SJCRH30 (cell line): ENCODE measurements at places on chromosomes 5 and 9.

- DNase-seq, result no peak
Measured at GRCh38 chr5:53429706-53430105, 50.7 kb upstream of the FST start.

- DNase-seq, result no peak
Measured at GRCh38 chr9:115373710-115374045, 255.7 kb upstream of the TNC start.

GRCh38 chr5:171614971-171615653, 170.5 kb upstream of the SMIM23 start:
- DNase-seq, result no peak

DNA sequence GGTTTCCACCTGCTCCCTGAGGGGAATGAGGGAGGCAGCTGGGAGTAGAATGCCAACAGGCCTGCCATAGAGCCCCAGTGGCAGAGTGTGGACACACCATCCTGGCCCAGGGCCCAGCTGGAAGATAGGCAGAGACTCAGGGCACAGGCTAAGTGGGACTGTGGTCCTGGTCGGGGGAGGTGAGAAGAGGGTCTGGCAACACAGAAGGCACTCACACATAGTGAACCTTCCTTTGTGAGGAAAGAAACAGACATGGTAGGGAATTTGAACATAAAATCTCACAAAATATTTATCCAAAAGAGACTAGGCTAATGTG, 41.2 kb downstream of the WDR36 start:
- peak; percentile 22 for DNase-seq

DNA sequence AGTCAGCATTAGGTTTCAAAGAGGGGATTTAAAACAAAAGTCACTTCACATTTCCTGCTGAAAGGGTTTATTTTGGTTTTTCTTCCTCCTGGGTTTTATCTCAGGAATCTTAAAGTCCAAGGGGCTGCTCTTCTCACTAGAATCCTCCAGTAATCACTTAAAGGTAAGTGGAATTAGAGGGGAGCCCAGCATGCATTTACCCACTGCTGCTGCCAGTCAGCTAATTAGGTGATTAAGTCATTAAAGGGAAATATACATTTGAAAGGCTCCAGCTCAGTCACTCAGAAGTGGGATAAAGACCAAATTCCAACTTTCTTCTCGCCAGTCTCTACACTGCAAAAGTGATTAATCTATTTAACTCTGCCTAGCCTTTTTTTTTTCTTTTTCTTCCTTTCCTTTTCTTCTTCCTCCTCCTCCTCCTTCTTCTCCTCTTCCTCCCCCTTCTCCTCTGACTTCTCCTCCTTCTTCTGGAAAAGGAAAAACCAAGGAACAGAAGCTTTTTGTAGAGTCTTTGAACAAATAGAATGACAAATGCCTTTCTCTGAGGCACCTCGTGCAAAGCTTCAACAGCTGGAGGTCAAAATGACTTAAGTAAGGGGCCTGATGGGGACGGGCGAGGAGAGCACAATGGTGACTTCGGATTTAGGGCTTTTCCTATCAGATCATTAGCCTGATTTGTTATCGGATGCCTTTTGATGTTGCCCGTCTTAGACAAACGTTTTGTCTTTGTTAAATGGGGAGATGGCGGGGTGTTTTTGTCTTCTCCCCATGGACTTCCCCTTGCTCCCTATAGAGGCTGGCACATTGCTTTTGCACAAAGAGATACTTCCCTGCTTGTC, 617.6 kb downstream of the IRX1 start:
- no peak for DNase-seq

- no peak for DNase-seq
Measured at GRCh38 chr9:4207123-4207875, 92.6 kb downstream of the GLIS3 start.

GRCh38 chr9:127763918-127764384, 14.5 kb downstream of the SH2D3C start:
- peak; percentile 68 for DNase-seq

DNA sequence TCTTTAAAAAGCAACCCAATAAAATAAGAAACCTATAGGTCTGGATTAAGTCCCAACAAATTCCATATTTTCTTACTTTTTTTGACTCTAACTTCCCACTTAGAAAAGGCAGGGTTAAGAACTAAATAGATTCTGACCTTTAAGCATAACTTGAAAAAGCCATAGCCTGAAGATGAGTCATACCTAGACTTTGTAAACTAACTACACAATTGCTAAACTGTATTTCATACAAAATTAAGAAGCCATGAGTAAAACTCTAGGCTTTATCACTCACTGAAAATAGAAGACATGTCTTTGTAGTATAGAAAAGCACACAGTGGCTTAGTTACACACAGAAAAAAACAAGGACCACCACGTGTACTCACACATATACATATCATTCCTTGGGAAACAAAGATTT, 51.5 kb downstream of the MLLT3 start:
- DNase-seq, result no peak

DNA sequence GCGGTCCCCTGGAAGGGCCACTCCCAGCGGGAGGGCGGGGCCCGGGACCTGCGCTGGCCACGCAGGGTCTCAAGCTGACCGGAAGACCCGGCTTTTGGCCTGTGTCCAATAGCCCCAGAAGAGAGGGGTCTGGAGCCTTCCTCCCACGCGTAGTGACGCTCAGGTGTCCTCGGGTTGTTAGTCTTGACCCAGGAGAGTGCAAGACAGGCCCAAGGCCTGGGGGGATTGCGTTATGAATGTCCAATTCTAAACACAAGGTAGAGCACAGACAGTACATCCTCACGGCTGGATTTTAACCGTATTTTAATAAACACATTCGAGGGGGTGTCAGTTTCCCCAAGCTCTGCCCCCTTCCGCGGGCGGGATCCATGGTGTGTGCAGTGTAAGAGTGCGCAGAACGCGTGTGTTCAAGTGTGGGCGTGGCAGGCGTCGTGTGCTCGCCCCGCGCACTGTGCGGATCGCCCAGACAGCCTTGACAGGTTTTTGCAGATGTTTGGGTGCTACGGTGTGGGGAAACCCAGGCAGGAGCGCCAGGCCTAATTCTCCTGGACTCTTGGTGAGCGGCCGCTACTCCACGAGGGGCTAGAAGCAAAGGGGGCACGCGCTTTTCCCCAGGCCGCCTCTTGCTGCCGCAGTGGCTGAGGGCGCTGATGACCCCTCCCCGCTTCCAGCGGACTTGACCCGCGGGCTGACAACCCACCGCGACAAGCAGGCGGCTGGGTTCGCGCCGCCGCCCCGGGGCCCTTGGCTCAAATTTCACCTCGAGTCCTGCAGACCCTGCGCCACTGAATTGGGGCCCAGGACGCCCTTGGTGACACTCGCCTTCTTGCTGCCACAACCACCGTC, 6.1 kb upstream of the DMRT3 start:
- no peak for DNase-seq

- peak; percentile 61 for DNase-seq
Measured at GRCh38 chr5:91281401-91281800, 101.7 kb downstream of the ARRDC3 start.

DNA sequence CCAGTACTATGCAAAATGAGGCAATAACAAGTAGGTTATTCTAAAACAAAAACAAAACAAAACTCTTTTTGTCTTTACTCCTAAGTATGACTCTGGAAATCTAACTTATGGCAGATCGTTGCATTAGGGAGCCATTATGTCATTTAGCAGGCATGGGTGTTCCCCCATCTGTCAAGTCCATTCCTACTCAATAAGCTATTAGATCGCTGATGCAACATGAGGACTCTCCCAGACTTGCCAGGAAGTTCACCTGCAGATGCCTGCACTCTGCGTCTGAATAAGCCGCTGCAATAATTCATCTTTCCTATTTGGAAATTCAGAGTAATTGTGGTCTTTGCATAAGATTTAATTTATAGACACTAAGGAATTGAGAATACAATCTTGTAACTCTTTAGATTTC, 585.0 kb downstream of the KIF4B start:
- no peak for DNase-seq

DNA sequence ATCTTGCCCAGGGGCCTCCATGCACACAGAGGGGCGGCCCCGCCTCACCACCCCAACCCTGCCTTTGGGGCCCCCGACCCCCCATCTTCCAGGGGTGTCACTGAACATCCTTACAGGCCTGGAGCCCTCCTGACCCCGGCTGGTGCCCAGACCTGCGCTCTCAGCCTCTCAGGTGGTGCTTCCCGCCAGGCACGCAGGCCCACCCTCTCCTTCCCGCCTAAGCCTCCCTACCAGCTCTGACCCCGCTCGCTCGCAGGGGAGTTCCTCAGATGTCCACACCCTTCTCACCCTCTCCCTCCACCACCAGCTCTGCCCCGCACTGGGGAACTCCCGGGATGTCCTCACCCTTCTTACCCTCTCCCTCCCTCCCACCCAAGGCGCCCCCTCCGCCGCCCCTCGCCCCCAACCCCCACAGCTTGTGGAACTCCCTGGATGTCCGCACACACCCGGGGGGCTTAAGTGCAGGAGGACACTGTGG, 12.3 kb upstream of the QRFP start:
- DNase-seq, result no peak

GRCh38 chr9:69193685-69194032, 19.6 kb downstream of the TJP2 start:
- DNase-seq, result peak; percentile 22

DNA sequence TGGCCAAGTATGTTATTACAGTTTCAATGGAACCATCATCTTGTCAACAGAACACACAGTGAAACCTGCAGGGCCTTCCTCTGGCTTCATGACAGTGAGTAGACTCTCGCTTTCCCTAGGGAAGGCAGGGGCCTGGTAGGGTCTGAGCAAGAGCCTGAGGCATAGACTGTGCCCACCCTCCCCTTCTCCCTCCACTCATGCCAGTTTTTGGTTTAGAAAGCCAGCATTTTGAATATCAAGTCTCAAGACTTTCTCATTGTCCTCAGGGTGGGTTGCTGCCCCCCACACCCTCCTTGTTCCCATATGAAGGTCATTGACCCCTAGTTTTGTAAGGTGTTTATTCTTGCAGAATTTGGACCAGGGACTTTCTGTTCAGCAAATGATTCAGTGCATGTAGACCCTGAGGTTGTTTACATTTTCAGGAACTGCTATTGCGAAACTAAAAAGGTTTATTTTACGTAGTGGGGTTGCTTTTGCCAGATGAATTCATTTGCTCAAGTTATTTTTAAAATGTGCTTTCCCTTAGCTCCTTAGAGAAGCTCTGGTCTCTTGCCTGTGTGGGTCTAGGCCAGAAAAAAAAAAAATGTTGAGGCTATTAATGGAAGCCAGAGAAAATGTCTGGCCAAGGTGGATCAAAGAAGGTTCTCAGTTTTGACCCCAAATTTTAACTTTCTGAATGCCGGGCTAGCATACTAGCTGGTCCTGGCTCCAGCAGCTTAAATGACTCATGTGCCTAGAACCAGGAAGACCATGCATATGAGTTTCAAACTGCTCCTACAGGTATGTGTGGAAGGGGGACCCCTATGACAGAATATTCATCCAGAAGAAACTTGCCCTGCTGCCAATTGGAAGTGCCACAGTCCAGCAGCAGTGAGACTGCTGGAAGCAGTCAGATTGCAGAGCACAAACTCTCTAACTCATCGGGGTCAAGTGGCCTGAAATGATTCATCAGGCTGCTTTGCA, 10.1 kb upstream of the MOB3B start:
- no peak for DNase-seq

- DNase-seq, result no peak
Measured at GRCh38 chr5:86824637-86825036, 206.9 kb downstream of the COX7C start.

DNA sequence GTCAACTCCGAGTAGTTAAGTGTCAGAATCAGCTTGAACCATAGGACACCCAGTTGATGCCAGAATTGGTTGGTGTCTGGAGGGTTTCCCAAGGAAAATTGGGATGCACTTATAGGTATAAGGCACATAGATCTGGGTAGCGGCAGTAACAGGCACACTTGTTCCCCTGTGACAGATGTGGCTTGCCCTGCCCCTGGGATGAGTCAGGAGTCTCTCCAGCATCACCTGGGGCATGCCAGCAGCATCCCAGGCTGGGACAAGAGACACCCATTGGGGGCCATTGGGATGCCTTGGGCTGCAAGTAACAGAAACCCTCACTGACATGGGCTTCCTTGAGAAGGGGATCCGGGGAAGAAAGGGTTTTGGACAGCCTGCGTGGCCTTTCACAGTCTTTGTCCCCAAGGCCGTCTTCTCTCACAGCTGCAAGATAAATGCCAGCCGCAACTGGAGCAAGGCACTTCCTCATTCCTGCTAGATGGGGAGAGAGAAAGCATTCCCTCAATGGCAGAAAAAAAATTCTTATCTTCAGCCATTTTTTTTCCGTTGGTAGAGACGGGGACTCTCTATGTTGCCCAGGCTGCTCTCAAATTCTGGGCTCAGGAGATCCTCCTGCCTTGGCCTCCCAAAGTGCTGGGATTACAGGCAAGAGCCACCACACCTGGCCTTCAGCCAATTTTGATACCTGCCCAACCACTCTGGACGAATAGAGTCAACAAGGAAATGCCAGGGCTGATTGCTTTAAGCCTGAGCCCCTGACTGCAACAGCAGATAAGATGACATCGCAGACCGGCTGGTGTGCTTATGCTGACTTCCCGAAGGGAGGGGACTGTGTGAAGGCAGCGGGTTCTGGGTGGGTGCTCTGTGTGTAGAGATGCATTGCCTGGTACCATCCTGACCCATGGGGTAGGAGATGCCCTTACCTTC, 13.3 kb upstream of the RNF130 start:
- DNase-seq, result no peak

GRCh38 chr9:18942801-18943200, 90.2 kb downstream of the SAXO1 start:
- no peak for DNase-seq

DNA sequence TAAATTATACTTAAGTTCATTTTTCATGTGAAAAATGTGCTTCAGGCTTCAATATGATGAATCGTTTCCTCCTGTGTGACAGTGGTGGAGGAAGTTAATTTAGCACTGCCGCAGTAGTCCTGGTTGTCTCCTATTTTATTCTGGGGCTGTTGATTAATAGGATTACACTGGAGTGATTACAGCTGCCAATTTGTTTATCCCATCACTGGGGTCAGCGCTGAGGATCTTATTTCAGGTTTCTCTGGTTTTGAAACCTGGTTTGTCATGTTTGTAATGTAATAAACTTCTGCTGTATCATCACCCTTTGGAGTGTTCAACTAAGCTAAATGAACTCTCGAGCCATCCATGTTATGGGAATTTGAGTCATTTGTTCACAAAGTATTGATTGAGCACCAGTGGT, 241.7 kb upstream of the KCNN2 start:
- DNase-seq, result no peak

- DNase-seq, result no peak
Measured at GRCh38 chr9:4220346-4220745, 79.5 kb downstream of the GLIS3 start.

DNA sequence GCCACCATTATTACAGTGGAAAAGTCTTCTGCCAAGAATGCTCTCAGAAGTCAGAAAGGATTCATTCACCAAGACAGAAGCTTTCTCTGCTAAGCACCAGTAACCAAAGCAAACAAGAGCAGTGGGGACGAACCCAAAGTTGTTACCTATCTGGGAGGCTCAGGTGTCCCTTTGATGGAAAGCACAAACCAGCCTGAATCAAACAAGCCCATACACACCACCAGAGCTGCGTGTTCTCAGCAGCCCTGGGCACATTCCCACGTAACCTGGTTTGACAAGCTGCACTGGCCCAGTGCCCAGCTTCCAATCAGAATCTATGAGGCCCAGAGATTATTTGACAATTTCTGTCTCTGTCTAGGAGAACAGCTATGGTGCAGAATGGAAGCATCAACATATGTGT, 252.6 kb downstream of the ACTL7B start:
- no peak for DNase-seq
